Tongue (tissue), 3 donors: ENCODE measurements at places on chromosomes 5 and 9.

- no peak for DNase-seq
Measured at GRCh38 chr5:38190111-38190510, 68.2 kb upstream of the EGFLAM start.

- no peak for DNase-seq
Measured at GRCh38 chr5:125298258-125298657, 551.8 kb upstream of the ZNF608 start.

- DNase-seq, result no peak
Measured at GRCh38 chr9:134802216-134802795, 78.3 kb upstream of the FCN2 start.

GRCh38 chr5:54309691-54310432, 511 bp downstream of the ARL15 start:
- DNase-seq, result peak; percentile 55

DNA sequence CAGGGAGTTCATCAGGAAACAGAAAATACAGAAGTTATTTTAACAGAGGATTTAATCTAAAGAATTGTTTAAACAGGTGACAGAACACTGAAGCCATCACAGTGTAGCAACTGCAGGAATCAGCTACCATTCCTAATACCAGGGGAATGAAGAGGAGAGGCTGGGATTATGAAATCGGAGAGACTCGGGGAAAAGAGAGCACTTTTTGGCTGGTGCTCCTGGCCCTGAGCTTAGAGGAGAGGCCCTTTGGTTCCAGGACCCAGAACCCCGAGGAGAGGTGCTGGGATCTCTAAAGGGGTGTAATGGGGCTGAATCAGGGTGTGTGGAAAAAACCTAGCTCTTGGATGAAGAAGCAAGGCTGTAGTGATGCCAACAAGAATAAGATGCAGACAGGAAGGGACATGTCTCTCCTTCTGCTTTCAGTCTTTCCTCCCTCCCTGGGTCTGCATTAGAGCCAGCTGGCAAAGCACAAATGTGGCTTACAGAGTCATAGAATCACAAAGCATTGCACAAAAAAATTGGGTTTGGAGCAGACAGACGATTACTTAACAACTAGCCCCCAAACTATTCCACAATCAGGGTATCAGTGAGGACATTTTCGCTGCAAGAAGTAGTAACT, 11.6 kb upstream of the SFXN1 start:
- DNase-seq, result peak; percentile 71

- no peak for DNase-seq
Measured at GRCh38 chr9:81499594-81499993, 189.8 kb downstream of the TLE1 start.

- no peak for DNase-seq
Measured at GRCh38 chr5:134873494-134873893, 677 bp upstream of the TXNDC15 start.

- no peak for DNase-seq
Measured at GRCh38 chr5:60535198-60535597, 164.8 kb downstream of the DEPDC1B start.

DNA sequence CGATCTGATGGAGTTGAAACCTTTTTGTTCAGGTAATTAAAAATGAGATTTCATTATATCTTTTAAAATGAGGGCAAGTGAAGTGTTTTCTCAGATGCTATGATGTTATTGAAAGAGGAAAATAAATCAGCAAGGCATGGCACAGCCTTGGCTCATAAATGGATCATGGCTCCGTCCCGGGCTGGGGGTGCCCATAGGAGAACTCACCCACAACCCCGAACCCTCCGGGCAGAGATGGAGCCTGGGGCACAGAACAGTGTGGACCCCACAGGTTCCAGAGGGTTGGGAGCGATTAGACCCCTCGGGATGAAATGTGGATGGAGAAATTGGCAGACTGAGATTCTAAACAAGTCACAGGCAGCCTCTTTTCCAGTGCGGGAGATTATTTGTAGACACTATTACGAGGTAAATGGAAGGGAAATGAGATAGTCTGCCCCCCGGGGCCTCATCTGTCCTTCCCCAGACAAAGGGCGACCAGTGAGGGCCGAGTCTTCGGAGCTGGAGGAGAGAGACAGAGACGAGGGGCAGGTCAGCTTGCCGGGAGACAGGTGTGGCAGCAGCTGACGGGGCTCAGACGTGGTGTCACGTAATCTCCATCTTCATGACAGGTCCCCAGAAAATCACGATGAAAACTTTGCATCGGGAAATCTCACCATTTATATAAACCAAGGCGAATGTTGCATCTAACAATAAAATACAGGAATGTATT, 33.7 kb downstream of the NDUFS6 start:
- no peak for DNase-seq

GRCh38 chr9:15513335-15513734, 2.6 kb upstream of the PSIP1 start:
- no peak for DNase-seq

DNA sequence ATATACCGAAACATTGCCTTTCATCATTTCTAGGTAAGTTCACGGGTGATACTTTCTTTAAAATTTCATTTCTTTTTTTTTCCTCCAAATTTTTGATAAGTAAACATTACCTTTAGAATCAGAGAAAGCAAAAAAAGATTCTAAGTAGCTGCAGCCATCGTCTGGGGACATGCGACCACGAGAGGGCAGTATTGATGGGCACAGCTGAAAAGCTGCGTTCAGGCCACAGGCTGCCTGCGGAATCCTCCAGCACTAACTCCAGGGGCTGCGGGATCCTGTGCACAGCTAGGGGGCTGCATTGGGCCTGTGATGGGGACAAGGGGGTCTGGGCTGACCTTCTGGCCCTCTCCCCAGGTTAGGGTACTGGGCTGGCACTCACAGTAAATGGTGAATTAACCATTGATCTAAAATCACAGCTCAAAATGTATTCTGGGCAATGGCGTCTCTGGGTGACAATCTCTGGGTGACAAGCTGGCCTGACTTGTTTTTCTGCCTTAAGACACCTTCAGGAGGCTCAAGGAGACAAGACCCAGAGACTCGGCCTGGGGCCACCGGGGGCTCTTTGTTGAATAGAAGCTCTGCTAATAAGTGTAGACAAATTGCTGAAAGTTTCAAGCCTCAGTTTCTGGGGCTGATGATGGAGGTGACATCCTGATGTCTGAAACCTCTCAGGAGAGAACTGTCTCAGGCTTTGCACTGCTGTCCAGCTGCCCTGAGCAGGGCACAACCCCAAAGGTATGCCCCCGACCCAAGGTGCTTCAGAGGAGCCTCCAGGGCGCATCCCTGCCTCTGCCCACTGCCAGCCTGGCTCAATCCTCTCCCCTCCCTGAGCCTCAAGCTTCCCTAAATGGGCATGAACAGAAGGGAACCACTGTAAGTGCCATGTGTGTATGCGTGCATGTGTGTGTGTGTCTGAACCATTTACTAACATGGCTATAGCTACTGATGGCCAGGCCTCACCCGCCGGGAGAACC, 44.3 kb upstream of the SARDH start:
- DNase-seq, result peak; percentile 90

- no peak for DNase-seq
Measured at GRCh38 chr5:179792612-179793467, 946 bp upstream of the LTC4S start.

- no peak for DNase-seq
Measured at GRCh38 chr9:22029231-22029630, 20.1 kb upstream of the CDKN2B start.

DNA sequence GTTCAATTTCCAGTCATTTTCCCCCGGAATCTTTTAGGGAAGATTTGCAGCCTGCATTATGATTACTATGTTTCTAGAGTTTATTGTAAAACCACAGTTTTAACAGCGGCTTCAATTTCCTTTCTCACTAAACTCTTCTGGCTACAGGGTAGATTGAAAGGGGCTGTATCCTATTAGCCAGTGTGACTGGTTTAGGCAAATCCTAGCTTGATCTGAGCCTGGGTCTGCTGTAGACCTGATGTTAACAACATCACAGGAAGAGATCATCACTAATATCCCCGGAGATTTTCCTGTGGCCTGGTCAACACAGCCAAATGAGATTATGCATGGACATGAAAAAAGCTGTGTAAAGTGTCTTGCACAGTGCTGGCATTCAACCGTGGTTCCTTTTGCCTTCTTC, 33.4 kb downstream of the STOM start:
- no peak for DNase-seq

GRCh38 chr5:102138243-102138653, 157.8 kb downstream of the SLCO4C1 start:
- no peak for DNase-seq

GRCh38 chr9:21559402-21560280, 77.5 kb upstream of the IFNE start:
- DNase-seq, result peak; percentile 30

DNA sequence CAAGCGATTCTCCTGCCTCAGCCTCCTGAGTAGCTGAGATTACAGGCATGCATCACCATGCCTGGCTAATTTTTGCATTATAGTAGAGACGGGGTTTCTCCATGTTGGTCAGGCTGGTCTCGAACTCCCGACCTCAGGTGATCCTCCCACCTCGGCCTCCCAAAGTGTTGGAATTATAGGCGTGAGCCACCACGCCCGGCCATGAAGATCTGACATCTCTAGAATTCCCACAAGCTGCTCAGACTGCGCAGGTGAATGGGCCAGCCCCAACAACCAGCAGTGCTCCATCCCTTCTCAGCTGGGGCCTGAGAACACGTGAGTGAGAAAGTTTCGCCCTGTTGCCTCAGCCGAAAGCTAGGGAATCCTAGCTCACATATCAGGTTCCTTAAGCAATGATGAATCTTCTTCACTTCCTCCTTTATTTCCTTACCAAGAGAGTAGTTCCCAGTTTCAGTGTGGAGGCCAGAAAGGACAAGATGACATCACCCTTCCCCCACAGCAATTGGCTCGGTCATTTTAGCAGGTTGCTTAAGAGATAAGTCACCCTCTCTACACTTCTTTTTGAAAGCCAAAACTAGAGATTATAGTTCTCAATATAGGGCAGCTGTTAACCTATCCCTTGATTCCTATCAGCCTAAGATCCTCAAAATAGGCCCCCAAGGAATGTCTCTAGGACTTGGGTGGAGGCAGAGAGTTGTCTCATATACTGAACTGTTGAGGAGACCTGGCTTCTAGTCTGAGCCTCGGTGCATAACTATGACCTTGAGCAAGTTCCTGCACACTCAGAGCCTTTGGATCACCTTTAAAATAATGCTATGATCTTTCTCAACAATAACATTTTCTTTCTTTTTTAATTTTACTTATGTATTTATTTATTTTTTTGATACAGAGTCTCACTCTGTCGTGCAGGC, 23.9 kb upstream of the PPP2CA start:
- DNase-seq, result no peak

GRCh38 chr5:100904259-100904861, 1.3 kb upstream of the ST8SIA4 start:
- DNase-seq, result peak; percentile 20

DNA sequence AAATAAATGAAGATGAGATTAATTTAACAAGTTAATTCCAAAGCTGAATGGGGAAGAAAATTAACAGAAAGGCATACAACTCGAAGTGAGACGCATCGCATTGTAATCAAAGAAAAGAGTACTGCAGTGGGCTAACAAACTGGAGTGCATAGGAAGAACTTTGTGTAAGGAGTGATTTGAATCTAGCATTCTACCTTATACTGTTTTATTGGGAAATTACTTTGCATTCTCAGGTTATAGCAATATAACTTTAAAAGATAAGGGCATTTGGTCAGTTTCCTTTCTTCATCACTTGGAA, 124.5 kb upstream of the TLE4 start:
- DNase-seq, result no peak

DNA sequence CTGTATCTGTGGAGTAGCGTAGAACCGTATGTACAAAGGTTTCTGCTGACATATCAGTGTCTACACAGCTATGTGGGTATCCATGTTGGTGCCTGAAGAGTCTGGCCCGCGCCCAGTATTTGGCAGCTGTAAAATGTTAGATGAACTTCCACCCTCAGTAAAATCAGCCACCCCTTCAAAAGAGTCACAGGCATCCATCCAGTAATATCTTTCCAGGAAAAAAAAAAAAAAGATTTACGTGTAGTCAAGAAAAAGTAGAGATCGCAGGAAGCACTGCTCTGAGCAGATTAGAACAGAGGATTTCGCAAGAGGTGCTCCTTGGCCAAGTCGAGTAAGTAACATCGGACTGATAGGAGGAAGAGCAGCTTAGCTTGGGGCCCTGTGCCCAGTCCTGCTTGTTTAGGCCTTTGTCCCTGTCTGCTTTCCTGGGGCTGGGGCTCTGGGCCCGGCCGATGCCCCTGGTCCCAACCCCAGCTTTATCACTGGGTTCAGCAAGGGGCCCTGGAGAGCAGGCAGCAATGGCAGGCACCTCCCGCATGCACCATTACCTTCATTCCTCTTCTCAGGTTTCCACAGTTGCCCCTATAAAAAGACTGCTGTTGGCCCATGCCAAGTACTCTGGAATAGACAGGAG, 21.2 kb downstream of the DAPK1 start:
- DNase-seq, result no peak

DNA sequence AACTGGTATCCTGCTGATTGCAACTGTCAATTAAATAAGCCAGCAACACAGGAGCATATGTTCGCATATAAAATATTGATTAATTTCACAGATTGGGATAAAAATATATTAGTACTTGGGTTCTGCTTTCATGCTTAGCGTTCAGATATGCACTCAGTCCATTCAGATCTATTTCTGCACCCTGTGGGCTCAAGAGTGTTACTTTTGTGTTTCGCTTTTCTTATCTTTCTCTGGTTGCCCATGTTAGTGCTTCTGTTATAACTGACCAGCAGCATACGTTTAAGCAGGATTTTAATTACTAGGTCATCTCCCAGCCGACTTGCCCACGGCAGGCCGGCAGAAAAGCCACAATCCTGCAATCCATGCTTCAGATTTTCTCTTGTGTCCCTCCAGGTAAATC, 289.1 kb downstream of the EBF1 start:
- DNase-seq, result no peak

DNA sequence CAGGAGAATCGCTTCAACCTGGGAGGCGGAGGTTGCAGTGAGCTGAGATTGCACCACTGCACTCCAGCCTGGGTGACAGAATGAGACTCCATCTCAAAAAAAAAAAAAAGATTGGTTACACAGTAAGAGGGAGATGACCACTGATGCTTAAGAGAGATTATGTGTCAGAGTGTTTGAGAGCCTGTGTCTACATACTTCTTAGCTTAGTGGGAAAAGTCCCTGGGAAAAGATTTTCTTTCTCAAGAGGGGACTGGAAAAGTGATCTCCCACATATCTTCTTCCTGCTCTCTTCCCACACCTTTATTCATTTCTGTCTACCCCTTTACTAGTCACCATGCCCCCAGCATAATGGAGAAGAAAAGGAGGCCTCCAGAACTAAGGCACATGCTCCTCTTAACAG, 55.2 kb downstream of the MCTP1 start:
- DNase-seq, result no peak
